ENCODE measurements at places on chromosomes 1 and 21. TPM values are rescaled to one million over a fixed set of nuclear protein-coding genes. Genes with fewer than 3 reads are reported as not detected.

GRCh38 chr21:36974851-36975192 lies 8.4 kb upstream of the HLCS start:
- no peak for DNase-seq

DNA sequence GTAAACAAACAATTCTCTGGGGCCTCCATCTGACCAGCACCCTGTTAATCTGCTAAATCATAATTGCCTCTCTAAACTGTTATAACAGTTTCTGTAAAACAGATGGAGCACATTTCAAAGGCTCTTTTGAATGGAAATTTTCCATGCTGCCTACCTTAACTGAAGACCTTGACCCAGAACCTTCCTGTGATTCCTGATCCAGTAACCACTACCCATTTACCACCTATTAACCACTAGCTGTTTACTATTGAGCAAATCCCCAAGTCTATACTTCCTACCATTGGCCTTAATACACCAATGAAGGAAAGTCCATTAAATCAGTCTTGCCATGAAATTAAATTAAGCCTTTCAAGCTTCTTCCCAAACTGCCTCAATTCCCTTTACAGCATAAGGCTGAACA lies 46.3 kb downstream of the RAB3GAP2 start:
- DNase-seq: no peak

- no peak for DNase-seq
Measured at GRCh38 chr1:63143482-63143881, 178.9 kb upstream of the FOXD3 start.

GRCh38 chr1:54070171-54070837 lies 16.9 kb downstream of the TCEANC2 start:
- peak; percentile 51 for DNase-seq

DNA sequence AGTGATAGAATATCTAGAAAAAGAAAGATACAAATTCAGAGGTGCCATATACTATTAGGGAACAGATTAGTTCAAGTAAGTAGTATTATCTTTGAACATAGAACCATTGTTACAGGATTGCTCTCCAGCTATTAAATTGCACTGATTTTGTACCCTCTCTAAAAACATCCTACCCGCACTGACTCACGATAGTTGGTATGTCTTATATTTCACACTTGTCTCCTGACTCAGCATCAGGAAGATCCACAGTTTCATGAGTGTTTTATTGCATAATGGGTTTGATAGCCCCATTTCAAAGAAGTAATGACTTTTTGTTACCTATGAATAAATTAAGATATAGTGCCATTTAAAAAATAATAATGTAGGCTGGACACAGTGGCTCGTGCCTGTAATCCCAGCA lies 6.0 kb downstream of the TATDN3 start:
- peak; percentile 66 for DNase-seq

- DNase-seq: peak; percentile 93
Measured at GRCh38 chr1:84253891-84254290, 47.6 kb upstream of the SAMD13 start.

DNA sequence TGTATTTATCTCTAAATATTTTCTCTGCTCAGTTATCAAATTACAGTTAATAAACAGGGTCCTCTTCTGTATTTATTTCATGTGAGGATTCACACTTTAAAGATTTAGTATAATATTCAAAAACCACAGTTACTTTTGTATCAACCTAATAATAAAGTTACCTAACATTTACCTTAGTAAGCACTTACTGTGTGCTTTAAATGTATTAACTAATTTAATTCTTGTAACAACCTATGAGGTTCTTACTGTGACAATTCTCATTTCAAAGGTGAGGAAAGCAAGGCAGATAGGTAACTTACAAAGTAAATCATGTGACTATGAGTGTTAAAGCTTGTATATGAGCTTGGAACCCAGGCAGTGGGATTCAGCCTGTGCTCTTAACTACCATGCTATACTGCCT lies 30.2 kb downstream of the DNAH14 start:
- DNase-seq: no peak

DNA sequence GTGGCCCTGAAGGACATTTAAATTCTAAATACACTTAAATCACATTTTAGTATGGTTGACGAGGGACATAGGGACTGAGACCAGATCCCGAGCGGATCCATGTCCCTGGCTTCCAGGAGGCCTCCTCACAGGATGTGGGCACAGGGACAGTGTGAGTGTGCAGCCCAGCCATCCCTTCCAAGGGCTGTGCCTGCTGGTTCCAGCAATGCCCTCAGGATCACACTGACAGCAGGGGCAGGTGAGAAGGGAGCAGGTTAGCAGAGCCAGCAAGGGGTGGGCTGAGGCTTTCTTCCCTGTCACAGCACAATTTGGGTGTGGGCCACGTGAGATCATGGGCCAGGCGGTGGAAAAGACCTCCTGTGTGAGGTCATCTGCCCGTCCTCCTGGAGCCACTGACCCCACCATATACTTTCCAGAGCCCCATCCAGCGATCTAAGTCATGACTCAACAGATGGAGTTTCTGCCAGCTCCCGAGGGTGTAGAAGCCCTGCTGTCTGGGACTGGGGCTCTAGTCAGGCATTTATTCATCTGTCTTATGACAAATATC lies 37.0 kb upstream of the PRSS38 start:
- DNase-seq: peak; percentile 57

GRCh38 chr1:203915811-203916210 lies 54.4 kb downstream of the SNRPE start:
- no peak for DNase-seq

DNA sequence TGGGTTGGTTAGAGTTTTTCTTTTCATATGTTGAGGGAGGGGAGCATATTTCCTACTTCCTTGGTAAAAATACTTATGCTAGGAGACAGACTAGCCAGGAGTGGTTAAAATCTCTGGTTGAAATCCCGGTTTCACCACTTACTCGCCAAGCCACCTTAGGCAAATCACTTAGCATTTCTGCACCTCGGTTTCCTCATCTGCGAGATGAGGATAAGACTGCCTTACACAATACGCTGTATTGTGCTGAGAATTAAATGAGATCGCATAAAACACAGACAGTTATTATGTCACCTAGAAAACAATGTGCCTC lies 1.4 kb downstream of the IFFO2 start:
- DNase-seq: peak; percentile 34

Gene TRMT1L
- total RNA-seq: 23.4 TPM

Gene IL24
- 1.1 TPM for total RNA-seq

Gene CLCA1
- not detected for total RNA-seq
